AG04450 (cell line): ENCODE measurements at places on chromosomes 6 and 20. TPM values are rescaled to one million over a fixed set of nuclear protein-coding genes. Genes with fewer than 3 reads are reported as not detected.

GRCh38 chr20:20017844-20018185 is 653 bp downstream of the NAA20 start:
- no peak for DNase-seq

DNA sequence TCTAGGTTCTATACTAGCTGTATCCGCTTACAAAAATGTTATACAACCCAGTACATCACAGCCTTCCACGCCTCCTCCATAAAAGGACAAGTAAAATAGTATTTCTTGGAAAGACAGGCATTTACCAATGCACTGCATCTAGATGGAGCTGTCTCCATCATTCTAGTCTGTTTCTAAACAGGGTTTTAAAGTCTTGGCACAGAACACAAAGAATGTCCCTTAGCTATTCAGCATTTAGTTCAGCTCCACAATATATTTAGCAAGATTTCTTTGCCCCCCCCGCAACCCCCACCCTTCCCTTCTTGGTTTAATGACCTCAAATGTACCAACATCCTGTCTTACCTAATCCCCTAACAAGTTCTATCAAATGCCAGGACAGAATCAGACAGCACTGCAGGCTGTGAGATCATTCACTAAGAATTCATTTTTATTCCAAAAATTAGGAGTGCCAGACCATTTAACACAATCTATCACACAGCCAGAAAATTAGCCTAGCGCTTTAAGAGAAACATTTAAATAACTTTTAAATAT is 198.6 kb downstream of the BACH2 start:
- peak; percentile 71 for DNase-seq

GRCh38 chr6:33758815-33759216 is 12.1 kb upstream of the IP6K3 start:
- no peak for DNase-seq

- DNase-seq, result no peak
These were observed 69.9 kb upstream of the FLRT3 start for GRCh38 chr20:14407336-14407735.

DNA sequence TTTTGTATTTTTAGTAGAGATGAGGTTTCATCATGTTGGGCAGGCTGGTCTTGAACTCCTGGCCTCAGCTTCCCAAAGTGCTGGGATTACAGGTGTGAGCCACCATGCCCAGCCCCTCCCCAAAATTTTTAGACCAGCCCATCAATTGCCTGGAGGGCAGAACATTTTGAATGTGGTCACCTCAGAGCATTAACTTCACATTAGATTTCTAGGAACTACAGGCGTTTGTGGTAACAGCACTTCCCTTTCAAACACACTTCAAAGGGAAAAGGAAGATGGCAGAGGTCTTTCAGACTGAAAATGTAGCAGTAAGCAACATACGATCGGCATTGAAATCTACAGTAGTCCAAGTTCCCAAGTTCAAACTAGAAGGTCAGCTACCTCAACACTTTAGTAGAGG is 12.3 kb upstream of the SLA2 start:
- no peak for DNase-seq

DNA sequence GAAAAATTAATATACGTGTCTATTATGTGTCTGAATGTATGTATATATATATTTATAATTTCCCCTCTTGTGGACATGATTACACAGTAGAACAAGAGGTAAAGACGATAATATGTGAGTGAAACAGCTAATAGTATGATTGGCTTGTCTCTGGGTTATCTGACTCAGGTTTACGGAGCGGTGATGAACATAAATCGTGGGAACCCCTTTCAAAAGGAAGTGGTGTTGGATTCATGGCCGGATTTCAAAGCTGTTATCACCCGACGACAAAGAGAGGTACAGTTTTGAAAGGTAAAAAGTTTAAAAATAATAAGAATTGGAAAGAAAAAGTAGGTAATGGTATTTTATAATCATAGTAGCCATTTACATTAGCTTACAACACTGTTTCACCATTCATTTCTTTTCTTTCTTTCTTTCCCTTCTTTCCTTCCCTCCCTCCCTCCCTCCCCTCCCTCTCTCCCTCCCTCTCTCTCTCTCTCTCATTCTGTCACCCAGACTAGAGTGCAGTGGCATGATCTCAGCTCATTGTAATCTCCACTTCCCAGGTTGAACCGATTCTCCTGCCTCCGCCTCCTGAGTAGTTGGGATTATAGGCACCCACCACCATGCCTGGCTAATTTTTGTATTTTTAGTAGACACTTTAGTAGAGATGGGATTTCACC is 15.9 kb downstream of the GLYATL3 start:
- DNase-seq, result no peak

- no peak for DNase-seq
These were observed 14.5 kb downstream of the NOL7 start for GRCh38 chr6:13629459-13630116.

GRCh38 chr6:3579652-3580175 is 122.9 kb upstream of the SLC22A23 start:
- no peak for DNase-seq

GRCh38 chr6:35727231-35727934 is 9.4 kb upstream of the ARMC12 start:
- no peak for DNase-seq

DNA sequence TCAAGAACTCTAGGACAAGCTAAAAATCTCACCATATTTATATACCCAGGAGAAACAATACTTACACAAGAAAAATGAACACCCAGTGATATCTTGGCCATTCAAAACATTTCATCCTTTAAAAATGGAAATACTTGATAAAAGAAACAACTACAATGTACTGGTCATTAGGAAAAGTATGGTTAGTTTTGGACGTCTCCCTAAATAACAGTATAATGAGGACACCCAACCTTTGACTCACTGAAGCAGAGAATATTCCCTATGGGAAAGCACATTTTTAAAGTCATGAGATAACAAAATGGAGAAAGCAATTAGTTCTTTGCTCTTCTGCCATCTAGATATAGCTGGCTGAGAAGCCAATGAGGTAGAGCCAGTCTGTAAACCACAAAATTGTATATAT is 164.4 kb downstream of the TBX18 start:
- no peak for DNase-seq

GRCh38 chr6:17207281-17207680 is 73.9 kb upstream of the RBM24 start:
- DNase-seq, result peak; percentile 23

GRCh38 chr6:75876152-75876551 is 127.1 kb downstream of the MYO6 start:
- DNase-seq, result no peak

DNA sequence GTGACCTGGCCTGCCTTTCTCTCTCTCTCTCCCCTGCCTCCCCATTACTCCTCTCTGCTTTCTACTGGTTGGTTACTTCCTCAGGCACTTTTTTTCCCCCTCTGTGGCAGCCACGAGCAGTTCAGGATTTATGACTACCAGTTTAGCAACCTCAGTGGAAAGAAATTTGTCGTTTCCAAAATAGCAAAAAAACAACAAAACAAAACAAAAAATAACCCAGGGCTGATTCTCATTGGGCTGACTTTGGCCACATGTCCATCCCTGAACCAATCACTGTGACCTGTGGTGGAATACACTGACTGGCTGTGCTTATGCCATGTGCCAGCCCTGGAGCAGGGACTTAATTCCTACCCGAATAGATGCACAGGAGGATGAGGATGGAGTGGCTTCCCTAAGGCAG is 137.4 kb downstream of the TFAP2C start:
- no peak for DNase-seq

DNA sequence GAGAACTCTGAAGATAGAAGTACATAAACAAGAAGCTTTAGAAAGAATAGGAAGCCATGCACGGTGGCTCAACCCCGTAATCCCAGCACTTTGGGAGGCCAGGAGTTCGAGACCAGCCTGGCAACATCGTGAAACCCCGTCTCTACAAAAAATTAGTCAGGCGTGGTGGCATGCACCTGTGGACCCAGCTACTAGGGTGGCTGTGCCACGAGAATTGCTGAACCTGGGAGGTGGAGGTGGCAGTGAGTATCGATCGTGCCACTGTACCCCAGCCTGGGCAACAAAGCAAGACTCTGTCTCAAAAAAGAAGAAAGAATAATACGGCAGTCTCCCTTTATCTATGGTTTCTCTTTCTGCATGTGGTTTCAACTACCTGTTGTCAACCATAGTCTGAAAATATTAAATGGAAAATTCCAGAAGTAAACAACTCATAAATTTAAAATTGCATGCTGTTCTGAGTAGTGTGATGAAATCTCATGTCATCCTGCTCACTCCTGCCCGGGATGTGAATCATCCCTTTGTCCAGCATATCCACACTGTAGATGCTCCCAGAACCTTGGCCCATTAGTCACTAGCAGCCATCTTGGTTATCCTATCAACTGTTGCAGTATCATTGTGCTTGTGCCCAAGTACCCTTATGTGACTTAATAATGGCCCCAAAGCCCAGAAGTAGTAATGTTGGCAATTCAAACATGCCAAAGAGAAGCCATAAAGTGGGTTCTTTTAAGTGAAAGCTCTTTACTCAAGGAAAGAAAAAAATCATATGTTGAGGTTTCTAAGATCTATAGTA is 22.1 kb downstream of the DEK start:
- DNase-seq, result peak; percentile 56

DNA sequence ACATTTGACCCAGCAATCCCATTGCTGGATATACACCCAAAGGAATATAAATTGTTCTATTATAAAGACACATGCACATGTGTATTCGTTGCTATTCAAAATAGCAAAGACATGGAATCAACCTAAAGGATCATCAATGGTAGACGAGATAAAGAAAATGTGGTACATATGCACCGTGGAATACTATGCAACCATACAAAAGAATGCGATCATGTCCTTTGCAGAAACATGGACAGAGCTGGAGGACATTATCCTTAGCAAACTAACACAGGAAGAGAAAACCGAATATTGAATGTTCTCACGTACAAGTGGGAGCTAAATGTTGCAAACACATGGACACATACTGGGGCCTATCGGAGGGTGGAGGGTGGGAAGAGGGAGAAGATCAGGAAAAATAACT is 340.0 kb downstream of the NRN1 start:
- no peak for DNase-seq

- no peak for DNase-seq
These were observed 86.9 kb downstream of the PXDC1 start for GRCh38 chr6:3664625-3665041.

DNA sequence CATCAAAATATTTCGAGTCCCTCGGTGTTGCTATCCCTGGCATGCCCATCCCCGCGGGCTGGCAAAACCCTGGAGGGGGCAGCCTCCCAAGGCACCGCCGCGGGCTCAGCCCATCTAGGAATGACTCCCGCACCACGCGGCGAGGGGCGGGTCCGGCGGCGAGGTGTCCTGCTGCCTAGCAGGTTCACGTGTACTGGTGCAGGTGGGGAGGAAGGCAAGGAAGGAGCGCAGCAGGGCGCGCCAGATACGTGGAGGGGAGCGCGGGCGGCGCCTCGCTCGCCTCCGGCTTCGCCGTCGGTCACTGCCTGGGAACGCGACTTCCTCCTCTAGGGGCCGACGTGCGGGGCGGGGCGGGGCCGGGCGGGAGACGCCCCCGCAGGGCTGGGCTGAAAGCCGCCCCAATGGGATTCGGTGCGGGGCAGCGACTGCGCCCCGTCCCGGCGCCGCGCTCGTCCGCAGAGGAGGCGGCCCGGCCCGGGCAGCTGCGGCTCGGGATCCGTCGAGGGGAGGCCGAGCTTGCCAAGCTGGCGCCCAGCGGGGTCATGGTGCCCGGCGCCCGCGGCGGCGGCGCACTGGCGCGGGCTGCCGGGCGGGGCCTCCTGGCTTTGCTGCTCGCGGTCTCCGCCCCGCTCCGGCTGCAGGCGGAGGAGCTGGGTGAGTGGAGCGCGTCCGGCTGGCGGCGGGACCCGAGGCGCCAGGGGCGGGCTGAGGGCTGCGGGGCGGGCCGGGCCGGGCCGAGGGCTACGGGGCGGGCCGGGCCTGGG is at the start of gene DCBLD1:
DCBLD1 (plus strand) TSS at position 435 of the 764 bp plus-strand sequence; CDS start at position 543, 108 bp downstream.
- DNase-seq, result no peak

DNA sequence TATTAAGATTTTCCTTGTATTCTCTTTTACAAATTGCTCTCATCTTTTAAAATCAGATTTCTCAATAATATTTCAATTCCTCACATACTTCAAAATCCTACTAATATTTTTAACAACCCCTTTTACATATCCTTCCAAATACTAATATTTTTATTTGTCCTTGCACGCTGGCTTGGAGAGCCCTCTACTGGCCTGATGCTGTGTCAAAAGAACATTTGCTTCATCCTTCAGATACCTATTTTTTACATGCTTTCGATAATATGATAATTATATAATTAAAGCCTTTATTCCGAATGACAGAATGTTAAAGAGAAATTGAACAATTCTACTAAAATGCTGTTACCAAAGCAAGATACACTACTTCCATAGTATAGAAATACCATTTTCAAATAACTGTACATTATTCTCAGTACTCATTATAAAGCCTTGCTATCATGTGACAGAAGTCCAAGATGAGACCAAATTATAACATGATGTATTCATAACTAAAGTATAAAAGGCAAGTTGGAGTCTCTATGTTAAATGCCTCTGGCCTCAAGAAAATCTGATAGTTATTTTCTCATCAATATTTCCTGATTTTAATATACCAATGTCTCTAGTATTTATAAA is 39.0 kb upstream of the PLN start:
- DNase-seq, result peak; percentile 4

- no peak for DNase-seq
These were observed 15.6 kb downstream of the RMND1 start for GRCh38 chr6:151436300-151436699.

DNA sequence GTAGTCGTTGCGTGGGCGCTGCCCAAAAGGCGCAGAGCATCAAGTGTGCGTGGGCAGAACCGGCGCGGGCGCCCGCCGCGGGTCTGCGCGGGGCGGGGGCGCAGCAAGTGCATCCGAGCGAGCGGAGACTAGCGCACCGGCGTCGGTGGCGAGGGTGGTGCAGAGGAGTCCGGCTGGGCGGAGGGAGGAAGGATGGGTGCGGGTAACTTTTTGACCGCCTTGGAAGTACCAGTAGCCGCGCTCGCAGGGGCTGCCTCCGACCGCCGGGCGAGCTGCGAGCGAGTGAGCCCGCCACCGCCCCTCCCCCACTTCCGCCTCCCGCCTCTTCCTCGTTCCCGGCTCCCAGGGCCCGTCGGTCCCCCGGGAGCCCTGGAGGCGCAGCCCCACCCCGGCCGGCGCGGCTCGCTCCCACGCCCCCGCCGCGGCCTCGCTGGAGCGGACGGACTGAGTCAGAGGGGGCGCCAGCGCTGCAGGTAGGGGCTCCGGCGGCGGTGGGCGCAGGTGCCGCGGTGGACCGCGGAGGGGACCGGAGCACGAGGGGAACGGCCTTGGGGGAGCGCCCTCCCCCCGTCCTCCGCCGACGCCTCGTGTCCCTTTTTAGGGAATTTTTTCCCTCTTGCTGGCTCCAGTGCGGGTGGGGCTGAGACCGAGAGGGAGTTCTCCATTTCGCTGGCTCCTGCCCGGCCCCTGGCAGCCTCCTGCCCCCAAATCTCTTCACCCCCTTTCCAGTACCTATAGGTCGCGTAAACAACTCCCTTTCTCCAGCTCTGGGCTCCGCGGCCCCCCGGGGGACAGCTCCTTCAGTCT is 1.6 kb upstream of the DBNDD2 start:
- DNase-seq, result no peak

- no peak for DNase-seq
These were observed 61.4 kb upstream of the CSE1L start for GRCh38 chr20:48984575-48985219.

The GRM1 gene
- 0.01 TPM in 2 replicates for polyA plus RNA-seq

The RAET1L gene
- not detected in 2 replicates for polyA plus RNA-seq

The FYN gene
- 25.2 and 29.0 TPM in 2 replicates for polyA plus RNA-seq

The ZC3H12D gene
- polyA plus RNA-seq, result 0.01 and 0.02 TPM in 2 replicates

The CITED2 gene
- 95.6 and 117 TPM in 2 replicates for polyA plus RNA-seq

The TREML1 gene
- not detected in 2 replicates for polyA plus RNA-seq

The SLC17A9 gene
- 2.2 TPM in 2 replicates for polyA plus RNA-seq

The BPIFB1 gene
- not detected in 2 replicates for polyA plus RNA-seq

The EGFL8 gene
- 2.5 and 2.8 TPM in 2 replicates for polyA plus RNA-seq

The CRIP3 gene
- polyA plus RNA-seq, result not detected in 2 replicates

The CD93 gene
- polyA plus RNA-seq, result 0.02 TPM in 1 of 2 replicates, not detected in the other

The BTN1A1 gene
- 0.04 TPM in 1 of 2 replicates, not detected in the other for polyA plus RNA-seq

The TCF21 gene
- 30.7 and 32.2 TPM in 2 replicates for polyA plus RNA-seq

The ALDH5A1 gene
- polyA plus RNA-seq, result 0.11 and 0.35 TPM in 2 replicates

The PRPF6 gene
- polyA plus RNA-seq, result 38.5 and 47.5 TPM in 2 replicates
